ENCODE measurements at places on chromosomes 7 and 10.
A peak's percentile ranks its signal among the peaks of the same experiment; 100 is the strongest.

DNA sequence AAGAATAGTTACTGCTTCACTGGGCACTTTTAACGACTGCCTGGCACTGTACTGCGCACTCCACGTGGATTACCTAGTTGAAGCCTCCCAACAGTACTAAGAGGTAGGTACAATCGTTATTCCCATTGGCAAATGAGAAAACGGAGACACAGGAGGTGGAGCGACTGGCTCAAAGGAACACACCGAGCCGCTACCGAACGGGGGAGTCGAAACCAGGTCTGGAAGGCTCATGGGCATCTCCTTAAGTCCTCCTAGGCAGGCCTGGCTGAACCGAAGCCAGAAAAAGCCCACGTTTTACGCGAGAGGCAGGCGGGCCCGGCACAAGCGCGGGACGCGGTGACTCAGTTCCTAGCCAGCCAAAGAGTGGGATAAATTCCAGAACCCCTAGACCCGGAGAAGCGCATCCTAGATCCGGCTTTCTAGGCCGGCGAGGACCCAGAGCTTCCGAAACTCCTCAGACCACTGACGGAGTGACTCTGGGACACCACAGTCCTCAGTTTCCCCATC lies 472 bp downstream of the PDAP1 start:
- DNase-seq: peak; percentile 35

GRCh38 chr10:34740321-34740720 lies 74.8 kb downstream of the PARD3 start:
- no peak for DNase-seq

DNA sequence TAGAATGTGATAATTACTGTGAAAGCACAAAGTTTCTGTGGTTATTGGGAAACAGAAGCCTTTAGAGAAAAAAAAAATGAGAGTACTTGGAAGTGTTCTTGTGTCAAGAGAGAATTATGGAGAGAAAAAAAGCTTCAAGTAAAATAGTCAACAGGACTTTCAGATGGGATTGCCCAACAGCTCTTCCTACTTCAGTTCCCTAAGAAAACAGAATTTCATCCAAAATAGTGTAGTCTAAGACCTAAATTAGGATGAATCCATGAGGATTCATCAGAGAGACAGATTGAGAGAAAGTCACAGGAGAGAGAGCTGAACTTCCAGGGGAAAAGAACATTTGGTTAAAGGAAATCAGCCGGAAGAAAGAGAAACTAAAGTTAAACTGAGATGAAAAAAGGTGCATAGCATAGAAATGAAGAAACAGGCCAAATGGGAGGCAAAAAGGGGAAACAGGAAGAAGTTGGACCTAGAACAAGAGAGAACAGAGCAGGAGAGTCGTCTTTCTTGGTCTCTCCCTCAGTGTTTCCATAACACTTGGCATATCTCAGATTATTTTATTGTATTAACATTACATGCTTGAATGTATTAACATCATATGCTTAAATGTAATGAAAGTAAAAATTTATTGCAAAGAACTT lies 2.5 kb downstream of the SCIN start:
- DNase-seq: no peak

- DNase-seq: no peak
Measured at GRCh38 chr10:121332829-121333765, 265.1 kb downstream of the FGFR2 start.

GRCh38 chr10:84193846-84194423 lies 402 bp upstream of the CDHR1 start:
- no peak for DNase-seq

DNA sequence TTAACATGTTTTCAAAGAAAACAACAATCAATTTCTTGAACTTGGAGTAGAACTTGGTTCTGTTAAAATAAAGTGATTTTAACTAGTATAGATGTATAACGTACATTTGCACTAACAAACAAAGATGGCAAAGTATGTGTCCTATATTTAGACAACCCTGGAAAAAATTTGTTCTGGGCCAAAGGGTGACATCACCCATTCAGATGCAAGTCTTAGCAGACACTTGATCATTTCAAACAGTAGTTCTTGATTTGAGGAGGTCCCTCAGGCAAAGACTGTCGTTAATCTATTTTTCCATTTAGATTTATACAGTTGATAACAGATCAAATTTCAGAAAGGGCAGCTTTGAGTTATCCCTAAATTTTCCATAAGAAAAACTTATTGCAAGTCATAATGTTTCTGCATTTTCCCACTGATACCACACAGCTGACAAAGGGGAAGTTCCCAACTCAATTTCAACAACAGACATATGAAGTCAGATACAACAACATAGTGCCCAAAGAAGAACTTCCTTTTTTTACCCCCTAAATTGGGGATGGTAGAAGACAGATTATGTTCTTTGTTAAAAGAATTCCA lies 5.2 kb downstream of the NMT2 start:
- DNase-seq: no peak

GRCh38 chr7:94957061-94957460 lies 49.7 kb downstream of the PPP1R9A start:
- DNase-seq: no peak

DNA sequence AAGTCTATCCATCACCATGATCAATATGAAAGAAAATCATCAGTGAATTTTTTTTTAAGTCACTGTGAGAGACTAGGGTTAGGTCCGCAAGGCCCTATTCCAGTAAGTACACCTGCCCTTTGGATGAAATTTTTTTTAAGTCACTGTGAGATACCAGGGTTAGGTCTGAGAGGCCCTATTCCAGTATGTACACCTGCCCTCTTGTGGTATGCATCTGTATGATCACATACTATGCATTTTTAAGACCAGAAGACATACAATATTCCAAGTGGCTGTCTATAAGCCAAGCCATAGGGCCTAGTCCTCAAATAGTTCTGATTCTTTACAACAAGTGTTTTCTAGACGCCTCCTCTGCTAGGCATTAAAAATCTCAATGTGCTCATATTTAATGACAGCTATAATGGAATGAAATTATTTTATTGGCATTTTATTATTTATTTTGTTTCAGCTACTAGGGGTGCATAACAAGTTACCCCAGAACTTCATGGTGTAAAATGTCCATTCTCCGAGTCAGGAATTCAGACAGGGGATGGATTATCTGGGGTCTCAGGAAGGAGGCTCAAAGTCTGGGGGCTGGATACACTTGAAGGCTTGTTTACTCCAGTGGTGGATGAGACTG lies 53.1 kb downstream of the TEX36 start:
- no peak for DNase-seq

- DNase-seq: no peak
Measured at GRCh38 chr10:89310056-89310893, 8.4 kb downstream of the IFIT2 start.

GRCh38 chr10:48671914-48672595 lies 12.6 kb upstream of the WDFY4 start:
- no peak for DNase-seq

DNA sequence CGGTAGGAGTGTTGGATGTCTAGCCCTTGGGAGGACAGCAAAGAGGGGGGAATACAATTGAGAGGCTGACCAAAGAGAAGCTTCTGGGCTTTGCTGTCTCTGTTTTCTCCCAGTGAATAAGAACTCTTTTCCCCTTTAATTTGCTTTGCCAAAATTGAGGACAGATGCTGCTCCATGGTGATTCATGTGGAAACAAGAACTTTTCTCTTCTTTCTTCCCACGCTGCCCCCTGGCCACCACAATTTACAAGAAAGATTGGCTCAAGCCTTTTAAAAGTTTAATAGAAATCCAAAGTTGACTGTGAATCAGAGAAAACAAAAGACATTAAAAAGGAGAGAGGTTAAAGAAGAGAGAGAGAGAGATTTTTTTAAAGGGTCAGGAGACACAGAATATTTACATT lies 49.0 kb downstream of the PRR15 start:
- DNase-seq: no peak

DNA sequence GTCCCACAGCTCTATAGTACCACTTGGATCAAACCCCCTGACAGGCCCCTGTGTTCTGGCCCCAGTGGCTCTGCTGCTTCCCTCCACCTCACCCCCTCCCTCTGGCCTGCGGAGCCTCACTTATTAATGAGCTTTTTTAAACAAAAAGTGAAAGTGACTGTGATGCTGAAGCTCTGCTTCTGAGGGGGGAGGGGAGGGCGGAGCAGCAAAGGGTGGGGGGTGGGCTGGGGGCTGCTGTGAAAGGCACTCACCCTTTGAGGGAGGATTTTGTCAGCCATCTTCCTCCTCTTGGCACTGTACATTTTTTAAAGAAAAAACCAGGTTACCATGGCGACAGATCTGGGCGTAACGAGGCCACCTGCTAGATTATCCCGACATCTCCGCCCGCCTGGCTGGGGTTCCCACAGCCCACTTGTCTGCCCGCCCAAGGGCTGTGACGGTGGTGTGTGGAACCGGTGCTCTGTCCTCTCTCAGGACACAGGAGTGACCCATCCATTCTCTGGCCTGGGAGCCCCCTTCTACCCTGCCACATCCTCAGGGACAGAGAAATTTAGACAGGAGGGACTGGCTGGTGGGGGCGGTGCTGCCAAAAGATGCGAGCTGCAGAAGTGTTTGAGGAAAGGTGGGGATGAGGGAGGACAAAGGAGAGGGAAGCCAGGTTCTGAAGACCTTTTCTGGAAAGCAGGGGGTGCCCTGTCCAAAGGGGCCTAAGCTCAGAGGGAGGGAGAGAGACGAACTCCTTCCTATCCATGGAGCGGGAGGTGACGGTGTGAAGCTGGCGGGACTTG lies 4.9 kb downstream of the SMARCD3 start:
- DNase-seq: peak; percentile 82

GRCh38 chr7:1850111-1850975 lies 180.3 kb downstream of the ELFN1 start:
- no peak for DNase-seq

DNA sequence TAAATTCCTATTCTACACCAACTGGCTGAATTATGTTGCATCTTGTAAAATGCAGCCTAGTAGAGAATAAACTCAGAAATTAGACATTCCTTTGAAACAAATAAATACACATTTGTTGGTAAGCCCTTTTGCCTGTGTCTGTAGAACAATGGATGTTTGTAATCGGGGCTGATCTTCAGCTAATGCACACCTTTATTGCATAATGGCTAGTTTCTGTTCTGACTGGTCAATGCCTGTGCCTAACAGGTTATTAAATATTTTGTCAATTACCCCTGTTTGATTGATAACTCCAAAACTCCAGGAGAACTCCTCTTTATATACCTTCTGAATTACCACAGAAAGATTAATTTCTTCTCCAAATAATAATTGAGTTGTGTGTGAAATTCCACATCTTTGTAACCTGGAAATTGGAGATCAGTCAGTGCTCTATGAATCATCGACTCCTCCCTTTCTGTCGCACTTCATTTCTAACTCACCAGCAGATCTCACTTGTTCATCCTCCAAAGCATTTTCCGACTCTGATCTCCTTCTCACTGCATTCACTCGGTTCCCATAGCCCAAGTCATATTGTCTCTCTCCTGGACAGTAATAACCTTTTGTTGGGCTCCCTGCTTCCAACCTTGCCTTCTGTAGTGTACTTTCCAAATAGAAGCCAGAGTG lies 196.0 kb upstream of the FZD1 start:
- DNase-seq: no peak

GRCh38 chr10:510415-510881 lies 179.0 kb downstream of the DIP2C start:
- no peak for DNase-seq

GRCh38 chr7:44225566-44226395 lies 25.0 kb downstream of the YKT6 start:
- DNase-seq: no peak

DNA sequence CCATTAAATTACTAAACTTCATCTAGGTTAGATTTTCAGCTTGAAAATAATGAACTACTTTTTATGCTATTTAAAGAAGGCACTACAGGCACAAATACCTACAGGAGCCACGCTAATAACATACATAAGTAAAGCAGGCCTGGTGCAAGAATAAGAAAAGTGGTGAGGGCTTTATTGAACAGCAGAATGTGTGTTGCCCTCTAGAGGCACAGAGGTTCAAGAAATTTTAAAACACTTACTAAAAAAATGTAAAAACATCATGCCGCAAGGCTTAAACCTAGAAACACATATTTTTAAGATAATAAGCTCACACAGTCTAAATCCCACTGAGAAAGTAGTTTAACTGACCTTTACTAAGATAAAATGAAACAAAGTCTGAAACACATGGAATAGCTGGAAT lies 20.3 kb downstream of the CACUL1 start:
- no peak for DNase-seq

- no peak for DNase-seq
Measured at GRCh38 chr10:12511651-12512050, 162.3 kb downstream of the CAMK1D start.

- no peak for DNase-seq
Measured at GRCh38 chr10:81820418-81820817, 54.6 kb upstream of the NRG3 start.

GRCh38 chr7:97446361-97446760 lies 285.5 kb upstream of the TAC1 start:
- no peak for DNase-seq

DNA sequence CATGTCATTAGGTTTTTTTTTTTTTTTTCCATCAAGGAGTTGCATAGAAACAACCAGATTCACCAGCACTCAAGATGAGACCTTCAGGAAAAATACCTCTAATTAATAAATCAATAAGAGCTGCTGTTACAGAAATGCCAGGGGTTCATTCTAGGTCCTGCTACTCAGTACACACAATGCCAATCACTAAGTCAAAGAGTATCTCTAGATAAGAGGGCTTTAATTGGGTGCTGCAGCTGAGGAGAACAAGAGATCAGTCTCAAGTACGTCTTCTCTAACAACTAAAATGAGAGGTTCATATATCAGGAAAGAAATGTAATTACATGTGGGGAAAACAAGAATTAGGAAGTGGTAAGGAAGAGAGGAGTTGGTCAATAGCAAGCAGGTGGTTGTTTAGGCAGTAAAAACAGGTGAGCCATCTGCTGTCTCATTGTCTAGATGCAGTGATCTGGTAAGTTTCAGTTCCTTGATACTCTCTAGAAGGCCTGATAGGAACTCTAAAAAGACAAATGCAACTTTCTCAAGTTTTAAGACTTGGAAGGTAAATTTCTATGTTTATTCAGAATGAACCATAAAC lies 272.9 kb upstream of the ZWINT start:
- no peak for DNase-seq

- DNase-seq: no peak
Measured at GRCh38 chr7:3187444-3188040, 113.5 kb upstream of the SDK1 start.
